AG04449 (cell line): ENCODE measurements at places on chromosomes 2 and 18.

GRCh38 chr2:109523536-109524361 lies 90.0 kb downstream of the SEPTIN10 start:
- no peak for DNase-seq

DNA sequence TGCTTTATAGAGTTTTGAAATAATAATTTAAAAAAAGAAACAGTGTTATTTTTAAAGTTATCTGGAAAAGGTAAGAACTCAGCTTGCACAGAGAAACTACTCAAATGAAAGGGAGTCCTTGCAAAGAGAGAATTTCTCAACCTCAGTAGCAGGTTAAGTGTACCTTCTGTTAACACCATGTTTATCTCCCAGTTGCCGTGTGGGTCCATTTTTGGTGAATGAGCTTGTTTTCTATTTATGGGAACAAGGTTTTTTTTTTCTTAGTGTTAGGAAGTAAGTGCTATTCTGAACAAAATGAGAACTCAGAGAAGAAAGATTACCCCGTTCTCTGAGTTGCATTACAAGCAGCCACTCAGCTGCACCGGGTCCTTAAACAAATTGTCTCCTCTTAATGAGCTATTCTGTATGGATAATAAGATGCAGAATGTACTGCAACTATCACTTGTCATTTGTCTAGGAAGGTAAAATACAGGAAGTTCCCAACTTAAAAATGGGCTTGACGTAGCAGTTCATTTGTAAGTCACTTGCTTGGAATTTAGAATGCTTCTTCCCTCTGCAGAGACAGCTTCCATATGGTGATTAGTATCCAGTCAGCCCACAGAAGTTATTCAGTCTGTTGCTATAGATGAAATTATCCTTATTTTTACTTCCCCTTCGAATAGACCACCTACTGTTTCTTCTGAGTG lies 74.9 kb downstream of the LTBP1 start:
- peak; percentile 65 for DNase-seq

- no peak for DNase-seq
Measured at GRCh38 chr2:156784020-156784701, 348.0 kb downstream of the GPD2 start.

GRCh38 chr2:142218471-142218870 lies 87.7 kb upstream of the LRP1B start:
- DNase-seq: no peak

- no peak for DNase-seq
Measured at GRCh38 chr2:84870306-84870705, 10.6 kb downstream of the TRABD2A start.
